Foreskin fibroblast (primary cell): ENCODE measurements at places on chromosomes 6 and 20.

DNA sequence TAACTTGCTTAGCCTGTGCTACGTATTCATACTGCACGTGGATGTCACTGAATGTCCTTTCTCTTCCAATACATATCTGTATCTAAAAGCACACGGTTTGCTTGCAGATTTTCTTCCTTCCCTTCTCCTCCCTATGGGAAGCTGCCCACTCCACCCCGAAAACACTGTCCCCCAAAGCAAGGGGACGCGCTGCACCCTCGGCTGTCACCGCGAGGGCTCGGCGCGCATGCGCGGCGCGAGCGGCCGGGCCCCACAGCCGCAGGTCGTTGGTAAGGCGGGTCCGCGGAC lies 659 bp downstream of the TMX4 start:
- peak; percentile 41 for DNase-seq

DNA sequence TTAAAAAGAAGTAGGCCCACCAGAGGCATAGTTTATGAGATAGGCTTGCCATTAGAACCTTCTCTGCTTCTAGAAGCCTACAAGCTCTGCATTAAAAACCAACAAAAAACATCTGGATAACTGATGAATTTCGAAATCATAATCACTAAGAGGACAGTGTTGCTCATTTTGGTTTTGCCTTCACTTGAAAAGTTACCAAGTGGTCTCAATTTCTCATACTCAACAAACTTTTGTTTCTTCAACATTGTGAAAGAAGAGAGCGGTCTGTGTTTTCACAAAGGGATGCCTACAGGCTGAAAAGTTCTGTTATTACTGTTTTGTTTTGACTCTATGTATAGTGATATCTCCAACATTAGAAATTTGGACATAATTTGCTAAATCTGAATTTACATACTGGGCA lies 98.9 kb downstream of the PDSS2 start:
- peak; percentile 16 for DNase-seq

DNA sequence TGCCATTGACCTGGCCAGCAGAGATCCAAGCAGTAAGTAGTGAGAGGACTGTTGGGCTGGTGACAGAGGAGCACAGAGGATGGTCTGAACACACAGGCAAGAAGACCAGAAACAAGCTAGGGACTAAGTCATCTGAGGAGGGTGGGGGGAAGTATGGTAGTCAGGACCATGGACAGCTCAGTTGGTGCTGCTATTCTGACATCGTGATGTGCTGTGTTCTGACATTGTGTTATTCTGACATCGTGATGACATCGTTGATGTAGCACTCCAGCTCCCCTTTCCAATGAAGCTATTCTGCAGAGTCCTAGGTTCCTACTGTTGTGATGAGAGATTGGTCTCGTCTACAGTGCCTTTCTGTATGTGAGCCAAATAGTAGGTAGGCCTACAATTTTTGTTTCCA lies 28.7 kb downstream of the CFAP206 start:
- peak; percentile 68 for DNase-seq

DNA sequence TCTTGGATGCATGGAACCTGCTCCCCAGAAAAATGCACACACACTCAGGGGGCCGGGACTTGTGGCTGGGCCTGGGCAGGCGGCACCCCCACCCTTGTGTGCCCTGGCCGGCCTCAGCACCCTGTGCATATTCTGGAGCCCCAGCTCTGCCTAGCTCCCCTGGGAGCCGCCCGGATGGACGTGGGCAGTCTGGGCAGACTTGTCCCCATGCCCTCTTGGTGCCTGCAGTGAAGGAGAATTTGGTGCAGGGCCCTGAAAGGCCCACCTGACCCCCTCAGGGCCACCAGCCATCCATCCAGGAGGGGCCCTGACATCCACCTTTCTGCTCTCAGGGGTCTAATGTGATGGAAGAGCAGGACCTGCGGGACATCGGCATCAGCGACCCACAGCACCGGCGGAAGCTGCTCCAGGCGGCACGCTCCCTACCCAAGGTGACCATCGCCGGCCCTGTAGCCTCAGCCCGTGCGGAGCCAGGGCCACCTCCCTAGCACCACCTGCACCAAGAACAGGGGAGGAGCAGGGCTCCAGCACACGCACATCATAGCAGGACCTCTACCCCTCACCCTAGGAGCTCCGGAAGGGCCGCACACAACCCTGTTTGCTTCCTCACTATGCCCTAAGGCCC lies 62.8 kb downstream of the TCP11 start:
- no peak for DNase-seq

GRCh38 chr6:36566418-36566905 lies 19.2 kb upstream of the STK38 start:
- DNase-seq = no peak

- DNase-seq = no peak
Measured at GRCh38 chr6:33413241-33414120, 2.7 kb downstream of the PHF1 start.

GRCh38 chr6:138012682-138013081 lies 94.5 kb downstream of the PERP start:
- DNase-seq = no peak

- DNase-seq = no peak
Measured at GRCh38 chr20:37513779-37514359, 7.2 kb upstream of the NNAT start.

DNA sequence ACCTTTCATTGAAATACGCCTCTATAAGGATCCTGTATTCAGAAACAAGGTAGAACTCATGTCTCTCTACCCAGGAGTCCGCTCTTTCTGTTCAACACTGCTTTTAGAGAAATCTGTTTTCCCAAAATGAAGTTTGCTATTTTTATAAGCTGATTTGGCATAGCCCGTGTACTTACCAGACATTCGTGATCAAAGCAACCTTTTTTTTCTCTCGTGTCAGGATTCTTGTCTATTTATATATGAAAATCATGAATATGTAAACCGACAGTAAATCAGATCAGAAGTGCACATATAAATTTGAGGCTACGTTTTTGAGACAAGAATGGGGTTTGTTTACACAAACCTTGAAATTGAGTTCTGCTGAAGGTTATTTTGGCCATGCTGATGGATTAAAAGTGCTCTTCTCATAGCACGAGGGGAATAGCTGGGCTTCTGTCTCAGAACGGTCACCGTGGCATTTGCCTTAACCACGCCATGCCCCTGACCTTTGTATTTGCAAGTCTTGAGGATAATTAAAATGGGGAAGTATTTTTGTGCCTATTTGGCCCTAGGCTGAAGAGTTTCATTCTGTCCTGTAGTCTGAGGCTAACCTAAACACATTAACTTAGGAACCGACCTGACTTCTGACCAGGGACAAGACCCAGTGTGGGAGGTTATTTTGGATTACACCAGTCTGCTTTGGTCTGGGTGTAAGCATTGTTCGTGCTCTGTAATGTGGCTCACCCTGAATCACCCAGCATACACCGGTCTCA lies 118.6 kb downstream of the MAP3K4 start:
- no peak for DNase-seq

GRCh38 chr6:47524136-47524845 lies 46.7 kb downstream of the CD2AP start:
- no peak for DNase-seq

DNA sequence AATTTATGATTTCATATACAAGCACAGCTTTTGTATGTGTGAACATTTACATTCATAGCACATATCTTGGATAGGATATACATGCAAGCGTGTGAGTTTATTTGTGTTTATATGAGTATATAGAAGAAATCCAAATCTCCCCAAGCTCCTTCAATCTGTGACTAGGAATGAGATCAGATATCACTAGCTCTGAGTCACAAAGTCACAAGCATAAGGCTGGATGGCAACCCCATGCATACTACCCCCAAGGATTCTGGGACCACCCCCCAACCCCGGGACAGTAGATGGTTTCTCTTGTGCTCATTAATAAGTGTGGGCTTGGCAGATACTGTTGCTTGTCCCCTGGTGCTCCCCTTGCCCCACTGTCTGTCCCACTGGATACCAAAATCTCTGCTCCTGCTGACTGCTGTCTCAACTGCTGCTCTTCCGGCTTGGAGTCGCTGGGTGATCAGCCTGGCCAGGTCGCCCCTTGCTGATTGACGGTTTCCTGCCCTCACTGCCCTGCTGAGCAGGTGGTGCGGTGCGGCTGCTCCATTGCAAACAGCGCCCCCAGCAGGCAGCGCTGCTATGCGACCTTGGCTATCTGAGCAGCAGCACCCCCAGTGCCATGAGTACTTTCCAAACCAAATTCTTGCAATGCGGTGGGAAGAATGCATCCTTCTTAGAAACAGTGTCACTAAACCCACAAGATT lies 279.4 kb downstream of the CD83 start:
- DNase-seq = peak; percentile 9

DNA sequence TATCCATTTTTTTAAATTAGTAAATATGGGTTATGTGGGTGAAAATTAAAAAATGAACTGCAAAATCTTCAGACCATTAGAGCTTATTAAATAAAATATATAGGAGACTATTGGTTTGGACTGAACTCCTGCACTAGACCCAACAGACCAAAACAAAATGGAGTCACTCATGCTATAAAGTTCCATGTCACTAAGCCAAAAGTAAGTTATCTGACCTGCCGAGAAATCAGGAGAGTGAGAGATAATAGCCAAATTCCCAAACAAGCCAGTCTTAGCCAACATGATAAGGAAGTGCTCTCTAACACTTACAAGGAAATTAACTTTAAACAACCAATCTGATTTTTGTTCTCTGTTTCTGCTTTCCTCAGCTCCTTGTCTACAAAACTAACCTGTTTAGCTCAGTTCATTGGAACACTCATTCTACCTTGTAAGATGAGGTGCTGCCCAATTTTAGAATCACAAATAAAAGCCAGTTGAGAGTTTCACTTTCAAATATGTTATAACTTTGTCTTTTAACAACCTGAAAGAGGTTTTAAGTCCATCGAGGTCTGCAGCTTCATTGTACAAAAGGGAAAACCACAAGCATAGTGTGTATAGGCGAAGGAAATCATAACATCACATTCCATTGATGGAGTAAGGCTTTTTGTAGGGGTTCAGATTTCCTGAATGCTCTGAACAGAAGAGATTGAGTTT lies 220.5 kb downstream of the TENT5A start:
- DNase-seq = no peak

DNA sequence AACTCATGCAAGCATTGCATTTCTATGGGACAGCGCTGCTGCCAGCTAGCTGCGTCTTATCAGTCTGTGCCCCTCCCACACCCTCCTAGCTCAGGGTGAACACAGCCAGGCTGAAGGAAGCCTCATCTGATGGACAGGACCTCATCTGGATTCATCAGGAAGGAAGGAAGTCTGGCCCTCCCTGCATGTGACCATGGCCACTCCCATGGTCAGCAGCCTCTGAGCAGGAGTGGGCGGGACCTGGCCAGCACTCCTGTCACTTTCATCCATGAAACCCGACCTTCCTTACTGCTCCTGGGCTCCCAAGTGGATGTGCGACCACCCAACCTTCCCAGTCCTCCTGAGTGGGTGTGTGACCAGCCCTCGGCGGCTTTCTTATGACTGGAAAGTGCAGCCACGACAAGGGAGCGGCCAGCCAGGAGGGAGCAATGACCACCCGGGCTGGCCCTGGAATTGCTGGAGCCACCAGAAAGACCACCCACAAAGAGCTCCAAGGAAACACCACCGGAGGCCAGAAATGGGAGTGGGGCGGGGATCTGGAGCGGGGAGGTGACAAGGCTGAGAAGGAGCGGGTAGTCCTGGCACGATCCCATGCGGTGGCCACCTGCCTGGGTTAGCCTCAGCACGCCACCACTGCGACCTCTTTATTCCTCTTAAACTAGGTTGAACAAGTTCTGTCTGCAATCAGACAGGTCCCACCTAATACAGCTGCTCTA lies 241.2 kb downstream of the TTLL2 start:
- DNase-seq = no peak
